ENCODE measurements at places on chromosomes 4 and X.

GRCh38 chrX:153970357-153971123 lies 1.1 kb downstream of the HCFC1 start:
- DNase-seq, result peak; percentile 56

- no peak for DNase-seq
These were observed 14.7 kb upstream of the CBR4 start for GRCh38 chr4:169024762-169025161.

DNA sequence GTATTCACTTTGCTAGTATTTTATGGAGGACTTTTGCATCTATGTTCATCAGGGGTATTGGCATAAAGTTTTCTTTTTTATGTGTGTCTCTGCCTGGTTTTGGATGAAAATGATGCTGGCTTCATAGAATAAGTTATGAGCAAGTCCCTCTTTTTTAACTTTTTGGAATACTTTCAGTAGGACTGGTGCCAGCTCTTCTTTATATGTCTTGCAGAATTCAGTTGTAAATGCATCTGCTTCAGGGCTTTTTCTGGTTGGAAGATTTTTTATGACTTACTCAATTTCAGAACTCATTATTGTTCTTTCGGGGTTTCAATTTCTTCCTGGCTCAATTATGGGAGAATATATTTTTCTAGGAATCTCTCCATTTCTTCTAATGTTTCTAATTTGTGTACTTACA lies 9.1 kb upstream of the CSN2 start:
- DNase-seq, result no peak

- DNase-seq, result no peak
These were observed 73.3 kb downstream of the TSPAN7 start for GRCh38 chrX:38634665-38635064.

DNA sequence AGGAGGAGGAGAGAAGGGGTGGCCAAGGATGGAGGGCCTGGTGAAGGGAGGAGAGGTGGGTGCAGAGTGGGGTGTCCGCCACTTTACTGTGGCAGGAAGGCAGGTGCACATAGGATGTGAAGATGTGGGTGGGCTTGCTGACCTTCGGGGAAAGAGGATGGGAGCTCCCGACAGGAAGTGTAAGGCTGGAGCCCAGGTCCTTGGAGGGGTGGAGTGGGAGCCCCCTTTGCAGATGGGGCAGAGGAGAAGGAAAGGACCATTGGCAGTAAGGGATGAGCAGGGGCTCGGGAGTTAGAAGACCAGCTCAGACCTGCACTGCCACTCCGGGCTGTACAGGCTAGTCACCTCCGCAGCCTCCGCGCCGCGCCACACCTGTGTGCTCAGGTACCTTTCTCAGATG lies 89.5 kb downstream of the EVC start:
- no peak for DNase-seq

DNA sequence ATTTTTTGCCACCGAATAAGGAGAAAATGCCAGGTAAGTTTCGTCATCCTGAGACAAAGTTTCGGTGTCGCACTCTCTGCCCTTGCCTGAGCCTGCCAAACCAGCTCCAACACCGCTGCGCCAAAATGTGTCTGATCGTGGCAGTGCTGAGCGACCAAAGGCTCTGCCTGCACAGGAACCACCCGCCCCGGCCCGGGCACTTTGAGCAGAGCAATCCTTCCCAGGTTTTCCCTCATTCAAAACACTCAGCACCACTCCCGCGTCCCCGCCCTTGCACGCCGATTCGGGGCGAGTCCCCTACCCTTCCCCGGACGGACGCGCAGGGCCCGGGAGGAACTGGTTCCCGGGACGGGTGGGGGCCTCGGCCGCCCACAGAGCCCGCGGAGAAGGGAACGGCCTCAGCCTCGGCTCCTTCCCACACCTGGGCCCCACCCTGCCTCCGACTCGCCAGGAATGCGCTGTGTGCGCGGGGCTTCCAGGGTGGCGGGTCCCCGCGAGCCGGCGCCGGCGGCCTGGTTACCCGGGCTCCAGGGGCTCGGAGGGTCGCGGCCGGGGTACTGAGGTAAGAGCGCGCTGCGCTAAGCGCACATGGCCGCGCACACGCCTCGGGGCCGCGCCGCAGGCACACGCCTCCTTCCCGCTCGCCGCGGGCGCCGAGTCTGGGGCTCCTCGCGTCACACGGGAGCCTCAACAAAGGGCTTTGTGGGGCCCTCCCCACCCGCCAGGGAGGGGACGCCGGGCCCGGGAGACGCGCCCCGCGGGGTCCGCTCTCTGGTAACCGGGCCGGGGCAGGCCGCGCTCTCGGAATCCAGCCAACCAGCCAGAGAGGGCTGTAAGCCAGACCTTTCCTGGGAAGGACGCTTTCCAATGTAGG lies at the start of gene C4orf36:
Gene C4orf36 (minus strand): TSS at position 661 of the 874 bp plus-strand sequence. CDS start 902 bp downstream, outside the sequence.
- DNase-seq, result peak; percentile 46

DNA sequence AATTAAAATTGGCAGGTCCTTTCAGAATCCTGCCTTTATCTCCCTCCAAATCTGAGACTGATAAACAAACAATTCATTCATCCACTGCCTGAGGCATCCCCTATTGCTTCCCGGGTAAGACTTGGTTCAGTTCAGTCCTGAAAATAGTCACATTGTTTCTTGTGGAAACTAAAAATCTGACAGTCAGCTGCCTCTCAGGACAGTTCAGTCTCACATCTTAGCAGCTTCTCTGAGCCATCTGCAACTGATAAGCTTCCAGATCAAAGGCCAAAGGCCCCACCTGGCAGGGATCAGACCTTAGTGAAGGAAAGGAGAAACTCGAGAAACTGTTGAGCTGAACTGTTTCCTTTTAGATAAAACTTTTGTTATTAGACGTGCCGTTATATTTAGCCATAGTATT lies 264.5 kb downstream of the IL15 start:
- DNase-seq, result no peak

DNA sequence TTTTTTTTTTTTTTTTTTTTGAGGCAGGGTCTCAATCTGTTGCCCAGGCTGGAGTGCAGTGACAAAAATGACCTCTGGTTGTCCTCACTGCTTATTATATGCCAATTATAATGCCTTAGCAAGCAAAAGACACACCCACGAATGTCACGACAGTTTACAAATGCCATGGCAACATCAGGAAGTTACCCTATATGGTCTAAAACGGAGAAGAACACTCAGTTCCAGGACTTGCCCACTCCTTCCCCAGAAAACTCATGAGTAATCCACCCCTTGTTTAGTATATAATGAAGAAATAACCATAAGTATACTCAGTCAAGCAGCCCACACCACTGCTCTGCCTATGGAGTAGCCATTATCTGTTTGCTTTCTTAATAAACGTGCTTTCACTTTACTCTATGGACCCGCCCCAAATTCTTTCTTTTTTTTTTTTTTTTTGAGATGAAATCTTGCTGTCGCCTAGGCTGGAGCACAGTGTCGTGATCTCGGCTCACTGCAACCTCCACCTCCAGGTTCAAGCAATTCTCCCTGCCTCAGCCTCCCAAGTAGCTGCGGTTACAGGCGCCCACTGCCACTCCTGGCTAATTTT lies 106.2 kb downstream of the SMIM20 start:
- DNase-seq, result no peak

GRCh38 chr4:98996056-98996764 lies 689 bp downstream of the METAP1 start:
- DNase-seq, result no peak

DNA sequence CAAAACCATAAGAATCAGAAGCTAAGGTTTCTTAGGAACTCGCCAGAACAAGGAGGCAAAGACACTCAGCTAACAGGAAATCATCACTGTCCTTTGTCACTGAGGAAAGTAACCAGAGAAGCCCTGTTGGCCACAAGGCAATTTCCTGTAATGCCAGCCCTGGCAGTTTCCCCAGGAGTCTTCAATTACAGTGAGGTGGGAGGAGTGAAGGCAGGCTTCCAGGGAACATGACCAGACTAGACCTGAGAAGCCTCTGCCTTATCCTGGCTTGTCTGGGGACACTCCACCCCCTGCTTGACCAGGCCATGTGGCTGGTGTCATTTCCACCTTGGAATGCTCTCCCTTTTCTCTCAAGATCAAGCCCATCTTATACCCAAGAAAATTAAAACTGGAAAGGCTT lies 125.3 kb downstream of the COL4A6 start:
- peak; percentile 33 for DNase-seq

DNA sequence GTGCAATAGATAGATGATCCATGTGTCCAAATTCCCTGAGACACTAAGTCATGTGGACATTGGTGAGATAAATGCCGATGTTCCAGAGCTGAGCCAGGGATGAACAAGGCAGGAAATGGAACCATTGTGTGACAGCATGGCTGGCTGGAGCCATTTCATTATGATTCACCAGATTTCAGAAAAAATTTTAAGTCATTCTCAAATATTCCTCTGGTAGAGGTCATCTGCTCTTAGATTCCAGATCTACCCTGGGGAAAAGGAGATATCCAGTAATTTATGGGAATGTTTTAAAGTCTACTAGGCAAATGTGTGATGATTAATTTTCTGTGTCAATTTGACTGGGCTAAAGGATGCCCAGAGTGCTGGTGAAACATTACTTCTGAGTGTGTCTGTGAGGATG lies 287.3 kb downstream of the STK32B start:
- no peak for DNase-seq

GRCh38 chr4:121041307-121042090 lies 30.8 kb downstream of the NDNF start:
- no peak for DNase-seq

DNA sequence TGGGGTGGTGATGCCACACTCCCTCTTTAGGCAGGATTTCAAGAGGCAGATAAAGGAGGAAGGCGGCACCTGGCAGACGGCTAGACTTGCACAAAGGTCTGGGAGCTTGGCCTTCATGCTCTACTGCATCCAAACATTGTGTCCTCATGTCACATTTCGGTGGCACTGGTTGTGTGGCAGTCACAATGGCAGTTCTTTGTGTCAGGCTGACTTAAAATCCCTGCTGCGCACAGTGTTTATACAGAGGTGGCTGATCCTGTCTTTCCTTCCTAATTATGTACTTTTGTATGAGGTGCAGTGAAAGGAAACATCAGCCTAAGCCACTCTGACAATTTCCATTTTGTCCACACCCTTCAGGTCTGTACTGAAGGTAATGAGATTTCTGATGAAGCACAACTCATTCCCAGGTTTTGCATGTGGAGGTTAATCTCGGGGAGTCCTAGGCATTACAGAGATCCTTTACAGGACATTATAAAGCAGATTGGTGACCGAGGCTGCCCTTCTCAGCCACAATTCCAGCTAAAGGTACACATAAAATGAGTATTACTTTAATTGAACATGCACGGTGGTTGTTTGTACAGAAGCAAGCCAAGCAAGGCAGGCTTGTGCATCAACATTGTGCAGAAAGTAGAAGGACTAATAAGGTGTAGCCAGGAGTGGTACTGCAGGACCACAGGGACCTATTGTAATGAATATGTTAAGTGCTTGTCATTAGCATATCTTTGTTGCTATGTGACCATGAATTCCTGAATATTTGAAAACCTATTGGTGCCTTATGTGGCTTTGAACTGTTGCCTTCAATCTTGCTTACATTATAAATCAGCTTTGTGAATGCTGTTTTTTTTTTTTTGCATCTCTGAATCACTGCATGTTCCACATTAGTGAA lies 147.6 kb downstream of the STK32B start:
- DNase-seq, result no peak

GRCh38 chr4:153485359-153485758 lies 19.2 kb downstream of the TMEM131L start:
- DNase-seq, result no peak

- DNase-seq, result no peak
These were observed 10.1 kb upstream of the SAP30 start for GRCh38 chr4:173360587-173361221.

GRCh38 chr4:15438939-15439524 lies 11.2 kb downstream of the C1QTNF7 start:
- DNase-seq, result no peak

DNA sequence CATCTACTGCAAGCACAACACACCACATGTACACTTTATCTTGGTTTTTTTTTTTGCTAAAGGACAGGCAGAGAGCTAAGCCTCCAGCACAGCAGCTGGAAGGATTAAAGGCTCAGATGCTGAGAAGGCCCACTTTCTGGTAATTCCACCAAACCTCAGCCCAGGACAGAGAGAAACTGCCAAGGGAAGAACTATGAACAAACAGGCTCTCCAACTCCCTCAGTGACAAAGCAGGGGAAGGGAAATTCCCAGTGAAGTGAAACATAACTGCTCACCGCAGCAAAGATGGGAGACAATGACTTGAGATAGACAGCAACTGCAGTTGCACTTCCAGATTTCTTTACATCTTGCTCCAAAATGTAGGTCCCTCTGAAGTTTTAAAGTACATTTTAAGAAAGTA lies 4.8 kb downstream of the PROM1 start:
- DNase-seq, result no peak

DNA sequence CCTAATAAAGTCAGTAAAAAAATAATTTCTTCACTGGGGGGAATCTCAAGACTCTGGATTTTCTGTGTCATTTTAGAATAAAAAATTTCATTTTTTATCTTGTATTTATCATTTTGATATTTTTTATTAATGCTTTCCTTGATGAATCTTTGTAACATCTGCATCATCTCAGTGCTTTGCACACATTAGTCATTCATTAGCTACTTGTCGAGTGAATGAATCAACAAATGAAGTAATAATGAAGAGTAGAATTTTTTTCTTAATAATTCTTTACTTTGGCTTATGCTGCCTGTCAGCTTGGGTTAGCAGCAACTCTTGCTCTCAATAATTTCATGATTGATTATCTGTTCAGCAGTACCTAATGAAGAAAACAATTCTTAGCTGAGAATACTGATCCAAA lies 530.8 kb downstream of the GRXCR1 start:
- no peak for DNase-seq

GRCh38 chr4:83569987-83570386 lies 34.1 kb downstream of the GPAT3 start:
- no peak for DNase-seq

- no peak for DNase-seq
These were observed 671 bp downstream of the HPF1 start for GRCh38 chr4:169756971-169757574.

DNA sequence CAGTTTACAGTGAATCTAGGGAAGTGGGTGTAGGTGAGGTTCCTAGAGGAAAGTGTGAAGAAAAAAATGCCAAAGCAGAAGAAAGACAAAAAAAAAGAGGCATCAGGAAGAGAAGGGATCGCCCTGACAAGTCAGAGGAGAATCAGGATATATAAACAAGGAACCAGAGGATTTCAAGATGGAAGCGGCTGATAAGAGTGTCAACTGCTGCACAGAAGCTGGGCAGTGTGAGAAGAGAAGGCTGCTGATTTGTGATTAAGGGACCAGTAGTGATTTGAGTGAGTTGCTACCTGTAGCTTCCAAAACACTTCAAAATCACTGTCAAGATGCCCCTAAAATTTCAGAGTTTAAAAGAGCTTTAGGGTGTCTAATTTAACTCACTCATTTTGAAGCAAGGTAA lies 258.2 kb downstream of the PPP3CA start:
- no peak for DNase-seq

Measured in uterus (tissue), 4 donors.